ENCODE measurements at places on chromosomes 5 and 9. TPM values are rescaled to one million over a fixed set of nuclear protein-coding genes. Genes with fewer than 3 reads are reported as not detected.

- no peak for DNase-seq
- H3K27ac ChIP-seq: no peak overlapping the region
- H3K4me1 ChIP-seq: peaks cover 2% of the 10 kb centered on the region
- H3K4me3 ChIP-seq: no peak overlapping the region
- H3K27me3 ChIP-seq: no peaks in the 10 kb centered on the region
- H3K36me3 ChIP-seq: no peaks in the 10 kb centered on the region
Observed at GRCh38 chr5:124572971-124573370, 173.5 kb downstream of the ZNF608 start.

- no peaks in the 10 kb centered on the region for H3K4me1 ChIP-seq
- peaks cover 2% of the 10 kb centered on the region for H3K36me3 ChIP-seq
- no peak overlapping the region for H3K27ac ChIP-seq
Observed at GRCh38 chr9:36116593-36116992, 19.9 kb upstream of the GLIPR2 start.

GRCh38 chr5:151924564-151925301 is at the start of gene GLRA1:
Gene GLRA1, minus strand, starts transcription at chr5:151924851. Its CDS starts 302 bp downstream, at chr5:151924549.
- H3K36me3 ChIP-seq: no peaks in the 10 kb centered on the region
- H3K4me3 ChIP-seq: no peak within 1 kb of the TSS
- H3K4me1 ChIP-seq: no peaks in the 10 kb centered on the region
- peak; percentile 65 for DNase-seq
- H3K27me3 ChIP-seq: peaks cover 14% of the 10 kb centered on the region
- no peak within 1 kb of the TSS for H3K27ac ChIP-seq

DNA sequence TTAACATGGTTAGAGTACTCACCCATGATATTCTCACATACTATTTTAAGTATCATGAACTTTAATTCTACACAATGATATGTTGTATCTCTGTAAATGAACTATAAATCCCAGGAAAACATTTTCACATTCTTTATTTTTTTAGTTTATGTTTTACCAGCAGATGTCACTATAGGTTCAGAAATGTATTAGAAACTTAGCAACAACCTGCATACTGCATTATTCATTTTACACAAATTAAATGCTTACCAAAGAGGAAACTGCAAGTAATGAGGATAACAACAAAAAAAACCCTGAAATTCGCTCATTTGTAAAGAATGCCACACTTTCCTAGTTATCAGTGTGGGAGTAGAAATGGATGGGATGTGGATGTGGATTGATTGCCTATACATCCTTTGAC is 217.5 kb upstream of the OTULINL start:
- no peak overlapping the region for H3K4me3 ChIP-seq
- peak overlapping the region; percentile 75 for H3K27ac ChIP-seq
- H3K36me3 ChIP-seq: no peaks in the 10 kb centered on the region
- peaks cover 5% of the 10 kb centered on the region for H3K27me3 ChIP-seq
- peaks cover 51% of the 10 kb centered on the region for H3K4me1 ChIP-seq

DNA sequence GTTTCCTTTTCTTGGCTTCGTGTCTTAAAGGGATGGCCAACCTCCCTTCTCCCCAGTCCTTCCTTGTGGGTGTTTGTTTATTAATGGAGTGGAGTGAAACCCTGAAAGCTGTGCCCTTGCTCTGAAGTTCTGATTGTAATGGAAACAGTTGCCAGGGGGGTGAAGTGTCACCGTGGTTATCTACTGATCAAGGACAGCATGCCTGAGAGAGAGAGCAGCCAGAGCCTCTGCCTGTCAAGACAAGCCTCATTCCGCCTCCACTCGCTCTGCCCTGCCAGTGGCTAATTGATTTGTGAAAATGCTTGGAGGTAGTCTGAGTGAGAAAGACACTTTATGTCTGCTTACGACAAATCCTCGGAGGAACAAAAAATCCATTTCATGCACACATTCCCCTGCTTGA is 143.7 kb upstream of the SLC30A5 start:
- H3K4me3 ChIP-seq: no peak overlapping the region
- H3K36me3 ChIP-seq: no peaks in the 10 kb centered on the region
- H3K27ac ChIP-seq: no peak overlapping the region

GRCh38 chr9:90032296-90033027 is 427.6 kb downstream of the GADD45G start:
- H3K27ac ChIP-seq: no peak overlapping the region
- no peak overlapping the region for H3K4me3 ChIP-seq
- H3K36me3 ChIP-seq: no peaks in the 10 kb centered on the region
- H3K27me3 ChIP-seq: peaks cover 16% of the 10 kb centered on the region

- H3K27ac ChIP-seq: no peak overlapping the region
- H3K36me3 ChIP-seq: no peaks in the 10 kb centered on the region
- no peak overlapping the region for H3K4me3 ChIP-seq
- H3K4me1 ChIP-seq: no peaks in the 10 kb centered on the region
- H3K27me3 ChIP-seq: peaks cover 26% of the 10 kb centered on the region
Observed at GRCh38 chr9:124180557-124180956, 77.2 kb upstream of the NEK6 start.

GRCh38 chr5:33364406-33364805 is 76.4 kb upstream of the TARS1 start:
- DNase-seq: no peak
- H3K27me3 ChIP-seq: no peaks in the 10 kb centered on the region
- H3K4me1 ChIP-seq: peaks cover 3% of the 10 kb centered on the region
- H3K36me3 ChIP-seq: no peaks in the 10 kb centered on the region

GRCh38 chr5:154610321-154611154 is 132.5 kb upstream of the HAND1 start:
- H3K4me1 ChIP-seq: peaks cover 6% of the 10 kb centered on the region
- peak overlapping the region; percentile 28 for H3K27ac ChIP-seq

DNA sequence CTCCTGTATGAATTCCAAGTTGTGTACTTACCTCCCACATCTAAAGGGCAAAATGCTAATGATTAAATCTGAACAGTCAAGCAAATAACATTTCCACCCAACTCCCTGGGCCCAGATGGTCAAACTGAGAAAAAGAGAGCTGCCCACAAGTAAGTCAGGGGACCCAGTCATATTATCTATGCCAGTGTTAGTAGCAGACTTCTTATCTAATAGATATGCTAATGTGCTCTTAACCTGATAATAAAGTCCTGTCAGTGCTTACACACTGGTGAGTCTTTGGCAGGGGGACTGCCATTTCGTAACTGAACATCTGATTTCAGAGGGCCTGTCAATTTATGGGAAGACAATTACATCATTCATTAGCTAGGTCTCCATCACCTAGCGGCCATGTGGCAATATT is 292.3 kb upstream of the WWC1 start:
- DNase-seq: no peak
- no peak overlapping the region for H3K27ac ChIP-seq
- no peaks in the 10 kb centered on the region for H3K4me1 ChIP-seq
- no peaks in the 10 kb centered on the region for H3K36me3 ChIP-seq
- no peak overlapping the region for H3K4me3 ChIP-seq

GRCh38 chr5:60540856-60541805 is 158.8 kb downstream of the DEPDC1B start:
- H3K36me3 ChIP-seq: no peaks in the 10 kb centered on the region
- no peaks in the 10 kb centered on the region for H3K27me3 ChIP-seq
- DNase-seq: no peak
- no peaks in the 10 kb centered on the region for H3K4me1 ChIP-seq

GRCh38 chr5:174376726-174377373 is 331.3 kb downstream of the NSG2 start:
- no peaks in the 10 kb centered on the region for H3K27me3 ChIP-seq
- no peak overlapping the region for H3K4me3 ChIP-seq
- no peak overlapping the region for H3K27ac ChIP-seq
- no peaks in the 10 kb centered on the region for H3K36me3 ChIP-seq
- H3K4me1 ChIP-seq: no peaks in the 10 kb centered on the region

- H3K27ac ChIP-seq: no peak overlapping the region
- DNase-seq: no peak
- no peaks in the 10 kb centered on the region for H3K36me3 ChIP-seq
- no peaks in the 10 kb centered on the region for H3K4me1 ChIP-seq
- peaks cover 10% of the 10 kb centered on the region for H3K27me3 ChIP-seq
Observed at GRCh38 chr5:1896602-1897376, 14.1 kb upstream of the IRX4 start.

DNA sequence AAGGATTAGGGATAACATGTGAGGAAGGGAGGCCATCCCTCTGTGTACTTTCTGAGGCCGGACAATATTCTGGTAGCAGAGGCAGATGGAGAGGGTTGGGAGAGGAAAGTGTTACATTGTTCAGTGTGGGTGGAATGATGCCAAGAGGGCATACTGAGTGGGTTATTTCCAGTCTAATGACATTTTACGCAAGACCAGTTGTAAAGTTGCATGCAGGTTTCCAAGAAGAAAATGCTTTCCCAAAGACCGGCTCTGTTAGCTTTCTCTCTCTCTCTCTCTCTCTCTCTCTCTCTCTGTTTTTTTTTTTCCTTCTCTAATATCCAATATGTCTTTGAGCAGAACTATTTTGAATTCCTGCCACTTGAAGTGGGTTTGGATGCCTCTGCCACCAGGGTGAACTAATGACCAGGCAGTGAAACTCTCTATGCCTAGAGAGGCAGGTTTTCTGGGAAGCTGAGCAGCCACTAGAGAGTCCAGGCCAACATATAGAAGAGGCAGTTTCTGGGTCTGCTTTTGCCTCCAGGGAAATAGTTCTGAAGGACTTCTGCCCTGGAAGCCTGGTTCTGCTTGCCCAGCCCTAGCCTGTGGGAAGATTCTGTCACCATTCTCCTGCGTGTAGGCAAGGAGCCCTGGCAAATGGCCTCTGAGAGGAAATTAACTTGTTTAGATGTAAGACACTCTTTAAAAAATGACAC is 24.4 kb upstream of the ZNF366 start:
- DNase-seq: no peak
- no peaks in the 10 kb centered on the region for H3K4me1 ChIP-seq
- no peak overlapping the region for H3K27ac ChIP-seq
- H3K36me3 ChIP-seq: no peaks in the 10 kb centered on the region
- no peak overlapping the region for H3K4me3 ChIP-seq

DNA sequence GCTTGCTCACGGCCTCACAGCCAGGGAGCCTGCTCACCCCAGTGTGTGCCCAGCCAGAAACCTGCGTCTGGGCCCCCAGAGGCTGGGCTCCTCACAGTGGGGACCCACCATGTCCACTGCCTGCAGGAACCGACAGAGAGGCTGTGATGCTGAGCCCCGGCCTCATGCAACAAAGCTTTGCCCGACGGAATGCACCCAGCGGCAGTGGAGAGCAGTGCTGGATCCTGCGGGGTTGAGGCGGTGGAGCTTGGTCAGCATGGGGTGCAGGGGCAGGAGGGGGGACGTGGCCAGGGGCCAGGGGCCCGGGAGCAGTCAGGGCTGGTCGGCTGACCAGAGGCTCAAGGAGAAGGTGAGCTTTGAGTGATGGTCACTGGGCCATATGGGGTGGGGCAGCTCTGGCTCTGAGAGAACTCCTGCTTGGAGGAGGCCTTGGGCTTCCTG is 7.7 kb upstream of the CEP72 start:
- H3K4me1 ChIP-seq: peaks cover 7% of the 10 kb centered on the region
- no peak overlapping the region for H3K4me3 ChIP-seq
- no peak for DNase-seq

DNA sequence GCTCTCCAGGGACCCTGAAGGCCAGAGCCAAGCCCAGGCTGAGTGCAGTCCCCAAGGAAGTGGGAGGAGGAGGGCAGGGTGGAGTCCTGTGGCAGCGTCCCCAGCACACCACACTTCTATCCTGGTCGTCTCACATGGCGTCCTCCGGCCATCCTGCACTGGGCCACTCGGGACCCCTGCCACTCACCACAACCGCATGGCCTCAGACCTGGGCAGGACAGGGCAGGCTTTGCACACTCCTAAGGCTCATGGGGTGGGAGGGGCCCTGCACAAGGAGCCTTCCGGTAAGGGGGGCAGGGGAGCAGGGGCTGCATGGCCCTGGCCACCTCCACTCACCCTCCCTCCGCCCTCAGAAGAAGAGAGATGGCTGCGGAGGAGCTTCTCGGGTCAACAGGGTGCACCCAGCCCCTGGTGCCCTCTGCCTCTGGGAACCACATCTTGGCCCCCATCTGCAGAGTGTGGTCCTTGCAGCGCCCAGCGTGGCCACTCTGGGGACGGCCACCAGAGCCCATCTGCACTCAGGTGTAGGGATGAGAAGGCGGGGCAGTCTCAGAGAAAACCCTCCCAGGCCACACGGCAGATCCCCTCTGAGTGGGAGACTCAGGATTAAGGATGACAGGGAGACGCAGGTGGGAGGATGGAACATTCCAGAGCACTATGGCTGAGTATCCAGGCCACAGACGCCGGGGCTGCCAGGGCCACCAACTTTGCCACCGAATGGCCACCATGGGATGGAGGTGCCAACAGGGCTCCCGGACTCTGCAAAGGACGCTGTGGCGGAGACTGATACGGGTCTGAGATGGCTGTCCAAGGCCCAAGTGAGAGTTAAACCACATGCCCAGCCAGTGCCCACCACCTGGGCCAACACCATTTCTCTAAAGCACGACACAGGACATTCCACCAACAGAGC is 7.6 kb downstream of the TPPP start:
- DNase-seq: peak; percentile 33
- no peaks in the 10 kb centered on the region for H3K36me3 ChIP-seq
- no peak overlapping the region for H3K27ac ChIP-seq
- no peaks in the 10 kb centered on the region for H3K4me1 ChIP-seq

DNA sequence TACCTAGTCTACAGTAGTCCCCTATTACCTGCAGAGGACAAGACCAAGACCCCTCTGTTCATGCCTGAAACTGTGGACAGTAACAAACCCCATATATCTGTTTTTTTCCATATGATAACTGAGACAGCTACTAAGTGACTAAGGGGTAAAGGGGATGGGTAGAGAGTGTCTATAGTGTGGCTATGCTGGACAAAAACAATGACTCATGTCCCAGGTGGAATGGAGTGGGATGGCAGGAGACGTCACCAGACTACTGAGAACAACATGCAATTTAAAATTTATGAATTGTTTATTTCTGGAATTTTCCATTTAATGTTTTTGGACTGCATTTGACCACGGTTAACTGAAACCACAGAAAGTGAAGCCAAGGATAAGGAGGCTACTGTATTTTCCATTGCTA is 171.8 kb downstream of the AGTPBP1 start:
- H3K4me3 ChIP-seq: no peak overlapping the region
- H3K27me3 ChIP-seq: no peaks in the 10 kb centered on the region
- H3K4me1 ChIP-seq: no peaks in the 10 kb centered on the region
- peaks cover 8% of the 10 kb centered on the region for H3K36me3 ChIP-seq

DNA sequence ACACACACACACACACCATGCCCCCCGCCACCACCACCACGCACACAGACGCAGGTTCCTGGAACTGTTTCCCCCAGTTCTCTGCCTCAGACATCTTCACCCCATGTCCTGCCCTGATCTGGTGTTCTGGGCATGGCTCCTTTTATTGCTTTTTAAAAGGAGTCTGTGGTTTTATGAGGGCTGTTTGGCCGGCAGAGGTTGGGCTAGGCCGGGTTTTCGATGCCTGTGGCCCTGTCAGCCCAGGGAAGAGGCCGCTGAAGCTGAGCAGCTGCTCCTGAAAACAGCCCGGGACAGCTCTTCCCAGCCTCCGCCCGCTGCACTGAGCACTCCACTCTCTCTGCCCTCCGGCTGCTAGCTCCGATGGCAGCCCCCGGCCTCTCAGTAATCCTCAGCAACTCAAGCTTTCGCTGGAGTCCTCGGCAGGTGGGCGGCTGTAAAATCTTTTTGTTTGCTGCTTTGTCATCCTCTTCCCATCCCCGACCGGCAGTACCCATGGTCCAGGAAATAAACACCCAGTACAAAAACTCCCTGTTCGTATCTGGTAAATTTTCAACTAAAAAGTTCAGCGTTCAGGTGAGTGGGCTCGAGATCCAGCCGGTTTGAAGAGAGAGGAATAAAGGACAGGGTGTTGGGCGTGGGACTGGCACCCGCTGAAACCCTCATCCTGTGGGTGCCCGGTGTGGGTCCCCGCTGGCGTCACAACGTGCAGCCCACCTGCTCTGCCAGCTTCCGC is 103.0 kb upstream of the ERCC6L2 start:
- no peak overlapping the region for H3K4me3 ChIP-seq
- H3K4me1 ChIP-seq: peaks cover 4% of the 10 kb centered on the region
- peaks cover 30% of the 10 kb centered on the region for H3K27me3 ChIP-seq
- DNase-seq: no peak
- H3K27ac ChIP-seq: no peak overlapping the region
- H3K36me3 ChIP-seq: no peaks in the 10 kb centered on the region

Gene CPLANE1
- total RNA-seq: 8.0 TPM

Gene FCN2
- not detected for total RNA-seq

Gene LCN15
- total RNA-seq: not detected
